ELF-1 (cell line): ENCODE measurements at places on chromosomes 6 and 20.

GRCh38 chr6:121160276-121160675 lies 174.0 kb downstream of the TBC1D32 start:
- DNase-seq = no peak

DNA sequence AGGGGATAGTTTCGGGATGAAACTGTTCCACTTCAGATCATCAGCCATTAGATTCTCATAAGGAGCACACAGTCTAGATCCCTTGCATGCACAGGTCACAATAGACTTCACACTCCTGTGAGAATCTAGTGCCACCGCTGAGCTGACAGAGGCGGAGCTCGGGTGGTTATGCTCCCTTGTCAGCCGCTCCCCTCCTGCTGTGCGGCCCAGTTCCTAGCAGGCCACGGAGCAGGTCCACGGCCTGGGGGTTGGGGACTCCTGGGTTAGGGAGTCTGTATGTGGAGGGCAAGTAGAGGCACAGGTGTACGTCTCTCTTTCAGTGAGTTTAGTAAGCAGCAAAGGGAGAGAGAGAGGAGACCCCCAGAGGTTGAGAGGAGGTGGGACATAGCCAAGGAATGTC lies 30.5 kb upstream of the MDFI start:
- no peak for DNase-seq

DNA sequence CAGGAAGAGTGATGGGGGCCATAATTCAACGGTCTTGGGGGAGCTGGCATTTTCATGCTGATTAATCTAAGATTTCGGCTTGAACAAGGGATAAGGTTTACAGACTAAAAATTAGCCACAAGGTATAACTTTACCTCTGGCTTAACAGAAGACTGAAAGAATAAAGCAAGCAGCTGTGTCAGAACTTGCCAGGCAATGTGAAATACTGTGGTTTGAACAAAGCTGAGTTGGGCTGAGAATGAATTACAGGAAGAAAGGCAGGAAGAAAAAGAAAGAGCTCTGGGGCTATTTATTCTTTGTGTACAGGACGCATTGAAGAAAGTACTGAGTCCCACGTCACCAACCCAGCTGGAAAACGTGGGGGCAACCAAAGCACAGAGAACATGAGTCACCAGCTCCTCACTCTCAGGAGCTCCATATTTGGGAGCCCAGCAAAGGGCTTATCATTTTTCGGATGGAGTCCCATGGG lies 121.5 kb upstream of the NEDD9 start:
- no peak for DNase-seq

DNA sequence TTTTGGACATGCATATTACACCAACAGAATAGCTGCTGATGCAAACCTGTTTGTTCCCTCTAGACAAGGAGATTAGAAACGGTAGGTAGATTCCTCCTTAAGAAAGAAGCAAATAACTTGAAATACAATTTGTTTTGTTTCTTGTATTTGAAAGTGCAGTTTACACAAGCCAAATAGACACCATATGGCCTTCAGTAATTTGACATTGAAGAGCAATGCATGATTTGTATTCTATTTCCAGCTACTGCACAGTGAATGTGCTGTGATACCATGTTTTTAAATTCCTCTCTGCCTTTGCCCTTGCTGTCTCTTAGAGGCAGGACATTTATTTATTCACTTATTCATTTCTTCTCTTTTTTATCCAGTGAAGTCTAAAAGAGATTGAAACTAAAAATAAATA lies 31.9 kb upstream of the ANKEF1 start:
- DNase-seq = no peak

DNA sequence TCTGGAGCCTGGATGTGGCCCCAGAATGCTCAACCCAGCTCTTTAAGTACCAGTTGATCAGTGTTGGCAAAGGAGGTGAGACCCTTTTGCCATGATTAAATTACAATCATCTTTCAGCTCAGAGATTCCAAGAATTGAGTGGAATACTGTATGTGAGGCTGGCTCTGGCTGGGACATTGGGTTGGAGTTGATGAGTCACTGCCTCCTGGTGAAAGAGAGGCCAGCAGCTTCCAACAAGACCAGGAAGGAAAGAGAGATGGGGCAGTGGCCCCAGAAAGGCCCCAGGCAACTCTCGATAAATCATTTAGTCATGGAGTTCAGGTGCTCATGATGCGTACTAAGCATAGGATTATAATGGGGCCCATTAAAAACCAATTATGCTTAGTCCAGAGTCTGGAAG lies 2.1 kb downstream of the TGM6 start:
- DNase-seq = no peak

DNA sequence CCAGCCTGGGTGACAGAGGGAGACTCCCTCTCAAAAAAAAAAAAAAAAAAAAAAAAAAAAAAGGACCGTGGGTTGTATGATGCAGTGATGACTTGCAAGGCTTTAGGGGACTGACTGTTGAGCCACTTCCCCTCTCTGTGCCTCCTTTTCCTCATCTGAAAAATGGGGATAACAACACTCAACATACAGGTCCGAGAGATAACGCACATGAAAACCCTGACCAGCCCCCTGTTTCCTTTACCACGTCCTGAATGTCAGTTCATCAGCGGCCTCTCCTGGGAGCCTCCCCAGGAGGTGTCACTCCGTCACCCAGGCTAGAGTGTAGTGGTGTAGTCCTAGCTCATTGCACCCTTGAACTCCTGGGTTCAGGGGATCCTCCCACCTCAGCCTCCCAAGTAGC lies 3.9 kb downstream of the SLA2 start:
- DNase-seq = no peak

- no peak for DNase-seq
Observed at GRCh38 chr6:24927277-24927955, 8.3 kb downstream of the RIPOR2 start.
